ENCODE measurements at places on chromosomes 13 and 19.

DNA sequence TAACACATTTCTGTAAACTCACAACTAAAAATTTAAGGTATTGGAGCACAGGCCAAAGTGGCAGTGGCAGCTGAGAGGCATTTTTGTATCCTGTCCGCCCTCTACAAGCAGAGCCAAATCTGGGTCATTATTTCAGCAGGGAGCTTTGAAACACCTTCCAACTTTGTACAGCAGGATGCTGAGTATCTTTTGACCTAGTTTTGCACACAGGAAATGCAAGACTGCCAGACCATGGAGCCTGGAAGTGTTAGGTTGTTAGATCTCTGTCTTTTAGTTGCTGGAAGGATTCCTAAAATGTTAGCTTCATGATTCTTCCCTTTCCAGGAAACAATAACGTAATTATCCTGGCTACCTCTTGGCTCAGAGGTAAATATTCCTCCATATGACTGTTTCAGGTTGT is 148.6 kb upstream of the ATXN8OS start:
- DNase-seq: no peak

- DNase-seq: no peak
These were observed 71.4 kb downstream of the ALOX5AP start for GRCh38 chr13:30806784-30807183.

DNA sequence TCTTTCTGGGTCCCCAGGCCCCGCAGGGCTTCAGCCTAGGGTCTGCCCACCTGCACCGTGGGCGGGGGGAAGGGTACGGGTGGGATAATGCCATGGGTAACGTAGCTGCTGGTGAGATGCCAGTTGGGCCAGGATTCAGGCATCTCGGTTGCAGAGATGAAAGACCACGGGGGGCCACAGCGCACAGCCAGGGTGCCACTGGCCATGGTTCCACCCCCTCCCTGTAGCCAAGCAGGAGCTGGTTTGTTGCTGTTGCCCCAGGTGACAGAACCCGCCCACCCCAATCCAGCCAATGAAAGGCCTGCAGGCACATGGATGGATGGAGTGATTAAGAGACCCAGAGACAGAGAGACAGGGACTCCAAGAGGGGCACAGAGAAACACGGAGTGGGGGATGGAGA is 1.0 kb upstream of the CGB7 start:
- no peak for DNase-seq

- no peak for DNase-seq
These were observed 8.3 kb downstream of the IRS2 start for GRCh38 chr13:109778102-109778542.

DNA sequence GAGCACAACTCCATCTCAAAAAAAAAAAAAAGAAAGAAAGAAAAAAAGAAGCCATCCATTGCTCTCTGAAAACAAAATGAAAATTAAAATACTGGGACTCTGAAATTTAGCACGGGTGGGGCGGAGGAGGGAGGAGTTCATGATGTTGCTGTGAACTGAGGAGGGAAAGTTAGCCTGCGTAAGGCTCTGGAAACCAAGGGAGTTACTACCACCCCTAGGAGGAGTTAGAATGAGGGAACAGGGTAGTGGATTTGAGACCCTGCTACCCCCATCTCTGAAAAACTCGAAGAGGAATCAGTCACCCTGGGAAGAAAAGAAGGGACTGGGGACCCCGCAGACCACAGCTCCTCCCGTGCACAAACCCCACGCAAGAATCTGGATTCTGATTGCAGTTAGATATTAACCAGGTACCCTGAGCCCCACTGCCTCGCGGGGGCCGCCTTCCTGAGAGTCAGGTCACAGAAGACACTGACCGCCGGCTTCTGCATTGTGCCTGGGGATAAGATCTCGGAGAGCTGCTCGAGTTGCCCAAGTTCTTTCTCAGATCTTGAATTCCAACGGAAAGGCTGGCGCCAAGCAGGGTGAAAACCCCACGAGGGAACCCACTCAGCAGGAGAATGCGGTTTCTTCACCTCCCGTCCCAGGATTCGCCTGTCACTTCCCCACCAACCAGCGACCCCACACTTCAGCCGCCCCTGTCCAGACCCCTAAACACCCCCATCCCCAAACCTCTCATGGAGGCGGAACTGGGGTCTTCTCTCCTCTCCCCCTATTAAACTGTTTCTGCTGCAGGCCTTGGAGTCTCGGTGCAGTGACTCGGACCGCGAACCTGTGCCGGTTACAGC is 870 bp downstream of the ZNF442 start:
- DNase-seq: no peak

- DNase-seq: no peak
These were observed 7.6 kb upstream of the ECH1 start for GRCh38 chr19:38838986-38839761.

DNA sequence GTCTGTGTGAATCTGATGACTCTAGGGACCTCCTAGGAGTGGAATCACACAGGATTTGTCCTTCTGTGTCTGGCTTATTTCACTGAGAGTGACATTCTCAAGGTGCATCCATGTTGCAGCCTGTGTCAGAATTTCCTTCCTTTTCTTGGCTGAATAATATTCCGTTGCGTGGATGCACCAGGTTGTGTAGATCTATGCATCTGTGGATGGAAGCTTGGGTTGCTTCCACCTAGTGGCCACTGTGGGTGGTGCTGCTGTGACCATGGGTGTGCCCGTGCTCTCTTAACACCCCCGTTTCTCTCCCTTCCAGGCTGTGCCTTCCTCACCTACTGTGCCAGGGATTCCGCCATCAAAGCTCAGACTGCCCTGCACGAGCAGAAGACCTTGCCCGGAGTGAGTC is 26.2 kb downstream of the CELF5 start:
- peak; percentile 76 for DNase-seq

DNA sequence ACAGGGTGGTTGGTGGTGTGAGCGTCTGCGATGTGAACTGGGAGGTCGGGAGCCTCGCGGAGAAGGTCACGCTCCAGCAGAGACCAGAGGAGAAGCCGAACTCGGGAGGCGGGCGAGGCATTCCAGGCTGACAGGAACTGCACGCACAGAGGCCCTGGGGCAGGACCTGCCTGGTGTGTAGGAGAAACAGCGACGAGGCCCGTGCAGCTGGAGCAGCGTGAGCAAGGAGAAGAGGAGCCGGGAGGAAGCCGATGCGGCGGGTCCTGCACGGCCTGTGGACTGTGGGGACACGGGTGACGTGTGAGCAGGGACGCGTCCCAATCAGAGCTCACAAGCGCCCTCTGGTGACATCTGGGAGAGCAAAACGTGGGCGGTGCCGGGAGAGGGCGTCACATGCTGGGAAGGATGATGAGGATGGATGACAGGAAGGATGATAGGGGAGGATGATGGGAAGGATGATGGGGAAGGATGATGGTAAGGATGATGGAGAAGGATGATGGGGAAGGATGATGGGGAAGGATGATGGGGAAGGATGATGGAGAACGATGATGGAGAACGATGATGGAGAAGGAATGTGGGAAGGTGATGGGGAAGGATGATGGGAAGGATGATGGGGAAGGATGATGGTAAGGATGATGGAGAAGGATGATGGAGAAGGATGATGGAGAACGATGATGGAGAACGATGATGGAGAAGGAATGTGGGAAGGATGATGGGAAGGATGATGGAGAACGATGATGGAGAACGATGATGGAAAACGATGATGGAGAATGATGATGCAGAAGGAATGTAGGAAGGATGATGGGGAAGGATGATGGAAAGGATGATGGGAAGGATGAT is 16.1 kb upstream of the MADCAM1 start:
- DNase-seq: peak; percentile 73

DNA sequence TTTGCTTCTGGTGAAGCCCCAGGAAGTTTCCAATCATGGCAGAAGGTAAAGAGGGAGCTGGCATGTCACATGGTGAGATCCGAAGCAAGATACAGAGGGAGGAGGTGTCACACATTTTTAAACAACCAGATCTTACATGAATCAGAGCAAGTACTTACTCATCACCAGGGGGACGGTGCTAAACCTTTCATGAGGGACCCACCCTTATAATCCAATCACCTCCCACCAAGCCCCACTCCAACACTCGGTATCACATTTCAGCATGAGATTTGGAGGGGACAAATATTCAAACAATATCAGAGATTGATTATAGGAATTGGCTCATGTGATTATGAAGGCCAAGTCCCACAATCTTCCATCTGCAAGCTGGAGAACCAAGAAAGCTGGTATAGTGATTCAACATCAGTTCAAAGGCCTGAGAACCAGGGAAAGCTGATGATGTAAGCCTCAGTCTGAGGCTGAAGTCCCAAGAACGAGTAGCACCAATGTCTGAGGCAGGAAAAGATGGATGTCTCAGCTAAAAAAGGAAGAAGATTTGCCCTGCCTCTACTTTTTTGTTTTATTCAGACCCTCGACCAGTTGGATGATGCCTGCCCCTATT is 58.6 kb upstream of the WDFY2 start:
- no peak for DNase-seq

- DNase-seq: no peak
These were observed 16.3 kb downstream of the TLE2 start for GRCh38 chr19:3012621-3013262.

DNA sequence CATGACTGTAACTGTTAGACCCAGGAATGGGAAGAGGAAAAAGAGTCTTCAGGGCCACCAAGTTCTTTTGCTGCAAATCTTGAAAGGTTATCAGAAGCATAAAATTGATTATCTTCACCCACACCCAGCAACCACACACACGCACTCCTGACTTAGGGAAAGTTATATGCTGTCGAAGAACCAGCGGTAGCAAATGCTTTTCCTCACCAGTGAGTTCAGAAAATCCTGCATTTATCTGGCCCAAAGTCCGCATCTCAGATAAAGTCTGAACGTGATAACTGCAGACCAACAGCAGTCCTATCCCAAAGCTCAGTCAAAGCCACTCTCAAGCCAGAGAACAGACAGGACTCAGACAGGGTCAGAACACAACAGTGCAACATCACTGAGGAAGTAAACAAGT is 115.6 kb downstream of the IRS2 start:
- no peak for DNase-seq

DNA sequence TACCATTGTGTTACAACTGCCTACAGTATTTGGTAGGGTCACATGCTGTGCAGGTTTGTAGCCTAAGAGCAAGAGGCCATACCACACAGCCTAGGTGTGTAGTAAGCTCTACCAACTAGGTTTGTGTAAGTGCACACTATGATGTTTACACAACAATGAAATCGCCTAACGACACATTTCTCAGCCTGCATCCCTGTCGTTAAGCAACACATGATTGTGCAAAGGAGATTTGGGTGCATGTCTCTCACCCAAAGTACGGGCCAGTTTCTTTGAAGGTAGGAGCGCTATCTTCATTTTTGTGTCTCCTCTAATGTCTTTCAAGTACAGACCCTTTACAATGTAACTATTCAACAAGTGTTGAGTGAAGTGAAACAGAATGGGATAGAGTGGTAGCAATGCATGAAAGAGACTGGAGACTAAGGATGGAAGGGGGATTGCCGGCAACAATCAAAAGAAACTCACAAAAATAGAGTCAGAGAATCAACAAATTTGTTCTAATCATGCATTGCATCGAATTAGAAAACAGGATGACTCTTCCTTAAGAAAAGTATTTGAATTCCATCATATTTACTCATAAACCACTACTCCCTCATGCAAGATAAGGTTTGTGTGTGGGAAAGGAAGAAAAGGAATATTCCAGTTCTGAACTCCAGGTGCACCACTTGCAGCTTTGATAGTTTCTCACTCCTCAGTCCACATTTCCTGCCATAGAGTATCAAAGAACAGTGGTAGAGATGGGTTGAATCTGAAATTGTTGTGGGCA is 60.2 kb upstream of the TNFRSF19 start:
- no peak for DNase-seq

DNA sequence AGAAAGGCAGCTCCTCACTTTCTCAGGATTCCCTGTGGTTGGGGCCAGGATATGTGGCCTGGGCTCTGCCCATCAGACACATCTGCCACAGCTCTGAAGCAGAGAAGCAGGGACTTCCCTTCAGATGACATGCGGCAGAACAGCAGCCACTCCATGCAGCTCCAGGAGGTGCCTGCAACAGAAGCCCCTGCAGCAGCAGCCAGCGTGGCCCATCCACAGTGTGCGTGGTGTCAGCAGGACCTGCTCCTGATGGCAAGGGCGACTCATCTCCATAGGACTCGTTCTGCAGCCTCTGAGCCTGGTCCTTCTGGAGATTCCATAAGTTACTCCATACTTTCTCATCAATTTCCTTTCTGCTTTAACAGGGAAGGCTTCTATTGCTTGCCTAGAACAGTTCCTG is 105.0 kb downstream of the SUCLA2 start:
- DNase-seq: no peak

DNA sequence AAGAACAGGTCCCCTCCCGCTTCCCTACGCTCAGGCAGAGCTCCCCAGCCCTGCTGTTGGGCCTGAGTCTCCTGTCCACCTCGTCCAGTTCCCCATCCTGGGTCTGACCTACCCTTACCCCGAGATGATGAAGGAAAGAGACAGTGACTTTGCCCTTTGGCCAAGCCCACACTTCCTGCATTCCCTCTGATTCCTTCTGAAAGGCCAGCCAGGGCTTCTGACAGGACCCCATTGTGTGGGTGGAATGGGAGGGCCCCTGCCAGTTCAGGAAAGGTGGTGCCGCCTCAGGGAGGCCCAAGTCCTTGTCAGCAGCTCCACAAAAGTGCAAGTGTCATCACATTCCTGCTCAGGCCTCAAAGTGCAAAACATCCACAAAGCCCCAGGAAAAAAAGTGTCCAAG is 177.8 kb downstream of the PAN3 start:
- no peak for DNase-seq

DNA sequence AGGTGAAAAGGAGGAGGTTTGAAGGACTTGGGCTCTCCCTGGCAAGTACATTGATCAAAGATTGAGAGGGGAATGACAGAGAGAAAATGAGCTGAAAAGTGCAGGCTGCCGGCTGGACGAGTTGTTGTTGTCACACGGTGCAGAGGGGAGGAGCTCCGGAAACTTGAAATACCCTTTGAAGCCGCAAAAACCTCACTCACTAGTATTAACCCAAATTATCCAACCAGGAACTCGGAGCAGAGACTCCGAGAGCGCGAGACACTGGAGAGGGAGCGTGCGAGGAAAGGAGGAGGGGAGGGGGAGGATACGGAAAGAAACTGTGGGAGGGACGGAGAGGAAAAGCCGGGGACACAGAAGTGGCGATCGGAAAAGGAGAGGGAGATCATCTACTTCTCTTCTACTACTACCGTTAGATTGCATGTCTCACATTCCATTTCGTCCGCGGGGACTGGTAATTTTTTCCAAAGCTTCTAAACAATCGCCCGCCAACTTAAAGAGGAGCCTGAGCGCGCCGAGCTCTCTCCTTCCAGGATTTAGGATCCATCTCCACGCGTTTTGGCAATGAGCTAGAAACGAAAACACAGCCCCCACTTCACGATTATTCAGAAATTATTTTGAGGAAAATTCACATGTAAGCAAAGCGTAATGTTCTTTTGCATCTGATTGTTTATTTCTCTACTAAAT is at the start of gene DACH1:
Gene DACH1 (minus strand): TSS at position 74 of the 684 bp plus-strand sequence.
- no peak for DNase-seq

DNA sequence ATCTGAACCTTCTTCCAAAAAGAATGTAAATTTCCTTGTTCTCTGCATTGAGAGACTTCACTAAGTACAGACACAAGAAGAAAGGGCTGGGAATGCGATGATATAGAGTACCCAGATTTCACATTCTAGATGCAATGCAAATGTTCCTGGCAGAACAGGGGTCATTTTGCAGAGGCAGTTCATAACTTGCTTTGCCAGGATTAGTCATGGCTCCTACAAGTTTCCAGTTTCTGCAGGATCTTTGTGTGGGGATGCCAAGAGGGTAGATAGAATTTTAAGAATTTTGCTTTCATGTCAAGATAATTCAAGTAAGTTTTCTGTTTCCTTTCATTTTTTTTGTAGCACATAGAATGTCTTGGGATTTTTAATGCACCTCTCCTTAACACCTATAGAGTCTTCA is 181.2 kb downstream of the FGF9 start:
- DNase-seq: no peak
